Glutamatergic neuron (in vitro differentiated cells): ENCODE measurements at places on chromosomes 12 and 14. TPM values are rescaled to one million over a fixed set of nuclear protein-coding genes. Genes with fewer than 3 reads are reported as not detected.

DNA sequence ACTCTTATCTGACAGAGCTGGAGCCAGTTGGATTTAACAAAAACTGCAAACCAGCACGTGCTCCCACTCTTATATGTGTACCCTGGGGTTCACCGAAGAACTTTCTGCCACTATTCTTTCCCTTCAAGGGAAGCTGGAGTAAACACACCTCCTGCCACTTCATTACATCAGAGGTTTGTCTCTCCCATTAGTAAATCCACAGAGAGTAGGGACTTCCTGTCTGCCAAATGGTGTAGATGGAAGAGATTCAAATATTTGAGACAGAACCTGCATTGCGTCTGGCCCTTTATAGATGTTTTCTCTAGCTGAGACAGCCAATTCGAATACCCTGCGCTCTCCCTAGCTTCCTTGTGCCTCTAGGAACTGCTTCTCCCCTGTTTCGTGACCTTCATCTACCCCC, 29.1 kb upstream of the AEBP2 start:
- peaks cover 3% of the 10 kb centered on the region for H3K27me3 ChIP-seq
- peaks cover 15% of the 10 kb centered on the region for H3K4me1 ChIP-seq
- H3K27ac ChIP-seq, result peak overlapping the region; percentile 82
- no peak for DNase-seq

DNA sequence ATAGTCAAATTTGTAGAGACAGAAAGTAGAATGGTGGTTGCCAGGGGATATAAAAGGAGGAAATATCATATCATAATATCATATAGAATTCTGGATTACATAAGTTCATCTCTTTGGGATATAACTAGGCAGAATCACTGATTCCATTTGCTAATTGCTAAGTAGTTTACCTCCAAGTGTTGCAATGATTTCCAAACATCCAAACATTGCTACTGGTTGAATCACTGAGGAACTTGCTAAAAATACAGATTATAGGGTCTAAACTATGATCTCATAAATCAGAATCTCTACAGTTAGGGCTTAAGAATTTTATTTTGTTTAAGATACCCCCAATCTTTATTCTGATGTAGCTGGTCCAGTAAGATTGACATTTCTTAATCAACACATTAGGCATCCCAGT, 16.1 kb upstream of the TAS2R42 start:
- H3K4me3 ChIP-seq, result no peak overlapping the region
- H3K27me3 ChIP-seq, result no peaks in the 10 kb centered on the region
- peaks cover 3% of the 10 kb centered on the region for H3K36me3 ChIP-seq
- H3K27ac ChIP-seq, result no peak overlapping the region

DNA sequence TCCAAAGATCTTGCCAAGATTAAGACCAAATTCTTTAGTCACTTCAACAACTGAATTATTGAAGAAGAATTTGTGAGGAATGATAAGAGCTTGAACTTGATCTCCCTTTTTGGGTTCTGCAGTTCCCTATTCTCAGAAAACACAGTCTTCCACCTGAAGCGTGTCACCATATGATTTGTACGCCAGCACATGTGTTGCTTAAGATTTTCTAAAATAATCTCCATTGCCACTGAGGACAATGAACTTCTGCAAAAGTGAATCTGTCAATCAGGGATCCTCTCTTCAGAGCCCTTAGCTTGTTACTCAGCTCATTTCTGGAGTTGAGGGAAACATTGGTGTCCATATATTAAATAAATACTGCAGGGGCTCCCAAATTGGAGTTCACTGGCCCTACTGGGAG, 4.2 kb upstream of the SPIC start:
- DNase-seq, result no peak
- H3K27ac ChIP-seq, result no peak overlapping the region
- H3K27me3 ChIP-seq, result no peaks in the 10 kb centered on the region
- H3K4me1 ChIP-seq, result no peaks in the 10 kb centered on the region

TEX52 gene
- total RNA-seq, result not detected

KLHL33 gene
- total RNA-seq, result 0.15 TPM

TTC6 gene
- 0.44 TPM for total RNA-seq
